ENCODE measurements at places on chromosomes 6 and 20.

GRCh38 chr6:168136622-168137021 lies 57.6 kb upstream of the FRMD1 start:
- no peak for DNase-seq

GRCh38 chr6:106253731-106254130 lies 71.8 kb downstream of the ATG5 start:
- no peak for DNase-seq

- no peak for DNase-seq
Observed at GRCh38 chr6:135186255-135186654, 5.1 kb downstream of the MYB start.

- no peak for DNase-seq
Observed at GRCh38 chr6:24223115-24223919, 97.3 kb downstream of the NRSN1 start.

DNA sequence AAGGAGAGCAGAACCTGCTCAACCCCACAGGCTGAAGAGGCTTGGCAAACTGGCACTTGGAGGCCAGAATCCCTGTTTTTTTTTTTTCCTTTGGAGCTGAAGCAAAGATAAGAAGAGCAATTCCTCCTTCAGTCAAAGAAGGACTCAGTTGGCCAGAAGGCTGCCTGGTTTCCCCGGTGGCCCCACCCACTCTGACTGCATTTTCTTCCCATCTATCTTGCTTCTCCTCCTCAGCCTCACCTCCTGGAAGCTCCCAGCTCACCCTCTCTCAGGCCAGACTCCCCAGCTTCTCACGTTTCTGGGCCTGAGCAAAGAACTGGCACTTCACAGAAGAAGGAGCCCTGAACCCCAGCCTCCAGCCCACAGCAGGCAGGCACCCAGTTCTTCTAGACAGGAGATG lies 2.4 kb downstream of the LRFN2 start:
- DNase-seq, result no peak

GRCh38 chr6:105900125-105900937 lies 185.8 kb upstream of the PRDM1 start:
- no peak for DNase-seq

DNA sequence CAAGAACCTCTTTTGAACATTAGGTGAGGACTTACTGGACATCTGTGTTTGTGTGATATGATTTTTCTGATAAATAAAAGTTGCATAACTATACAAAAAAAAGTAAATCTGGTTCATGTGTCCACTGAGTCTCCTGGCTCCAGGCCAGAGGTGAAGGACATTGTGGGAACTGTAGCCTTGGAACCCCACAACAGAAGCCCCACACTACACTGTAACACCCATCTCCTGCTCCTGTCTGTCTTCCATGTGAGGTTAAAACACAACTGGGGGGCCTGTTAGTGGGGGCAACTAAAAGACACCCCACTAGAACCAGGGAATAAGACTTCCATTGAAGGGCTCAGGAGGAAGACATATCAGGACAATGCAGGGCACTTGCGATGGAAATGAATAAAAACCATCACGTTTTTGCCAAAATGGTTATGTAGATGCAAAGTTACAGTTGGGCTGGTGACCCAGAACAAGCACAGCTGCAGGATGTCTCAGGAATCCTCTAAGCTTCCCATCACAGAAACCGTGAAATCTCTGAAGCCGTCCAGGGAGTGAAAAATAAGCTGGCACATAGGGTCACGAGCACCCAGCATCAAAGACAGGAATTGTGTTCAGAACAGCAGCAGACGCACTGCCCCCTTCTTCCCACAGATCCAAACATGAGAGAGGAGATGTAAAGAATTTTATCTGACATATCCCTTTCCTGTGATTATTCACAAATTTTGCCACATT lies 36.7 kb upstream of the PCSK2 start:
- DNase-seq, result no peak

- DNase-seq, result no peak
Observed at GRCh38 chr6:181049-181654, 111.1 kb upstream of the DUSP22 start.

DNA sequence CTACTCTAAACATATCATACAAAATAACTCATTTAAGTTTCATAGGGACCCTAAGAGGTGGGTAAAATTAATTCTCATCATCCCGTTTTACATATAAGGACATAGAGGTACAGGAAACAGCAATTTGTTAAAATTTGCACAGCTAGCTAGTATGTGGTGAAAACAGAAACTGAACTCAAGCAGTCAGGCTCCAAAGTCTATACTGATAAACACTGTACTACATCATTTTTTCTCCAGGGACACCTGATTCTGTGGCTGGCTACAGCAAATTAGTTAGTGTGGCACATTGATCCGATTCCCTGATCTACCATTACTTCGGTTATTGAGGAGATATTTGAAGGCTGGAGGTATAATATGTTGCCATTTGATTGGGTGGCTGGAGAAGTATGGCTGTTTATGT lies 36.2 kb upstream of the E2F3 start:
- DNase-seq, result no peak

GRCh38 chr6:130381459-130382380 lies 15.9 kb downstream of the TMEM200A start:
- DNase-seq, result no peak

DNA sequence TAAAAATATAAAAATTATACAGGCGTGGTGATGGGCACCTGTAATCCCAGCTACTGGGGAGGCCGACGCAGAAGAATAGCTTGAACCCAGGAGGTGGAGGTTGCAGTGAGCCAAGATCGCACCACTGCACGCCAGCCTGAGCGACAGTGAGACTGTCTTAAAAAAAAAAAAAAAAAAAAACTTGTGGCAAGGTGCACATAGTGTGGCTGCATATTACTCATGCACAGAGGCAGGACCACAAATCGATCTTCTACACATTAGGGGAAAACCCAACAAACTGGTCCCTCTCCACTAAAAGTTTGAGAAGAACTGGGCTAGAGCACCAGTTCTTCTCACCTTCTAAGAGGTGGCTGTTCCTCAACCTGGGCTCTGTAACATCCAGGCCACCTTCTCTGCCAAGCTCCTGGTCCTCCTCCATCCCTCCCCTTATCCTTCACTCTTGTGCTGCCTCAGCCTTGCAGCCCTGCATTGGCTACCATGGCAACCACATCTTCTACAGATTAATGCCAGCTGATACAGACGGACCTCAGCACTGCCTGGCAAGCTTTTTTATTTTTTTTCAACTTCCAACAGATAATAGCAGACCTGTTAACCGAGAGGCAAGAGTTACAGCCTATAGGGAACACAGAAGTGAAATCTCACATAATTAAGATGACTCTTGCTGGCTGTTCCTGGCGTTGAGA lies 88.0 kb downstream of the ATP9A start:
- DNase-seq, result no peak

GRCh38 chr6:154605178-154605881 lies 94.8 kb upstream of the CNKSR3 start:
- no peak for DNase-seq

- no peak for DNase-seq
Observed at GRCh38 chr6:39387785-39388184, 65.3 kb upstream of the KCNK16 start.

DNA sequence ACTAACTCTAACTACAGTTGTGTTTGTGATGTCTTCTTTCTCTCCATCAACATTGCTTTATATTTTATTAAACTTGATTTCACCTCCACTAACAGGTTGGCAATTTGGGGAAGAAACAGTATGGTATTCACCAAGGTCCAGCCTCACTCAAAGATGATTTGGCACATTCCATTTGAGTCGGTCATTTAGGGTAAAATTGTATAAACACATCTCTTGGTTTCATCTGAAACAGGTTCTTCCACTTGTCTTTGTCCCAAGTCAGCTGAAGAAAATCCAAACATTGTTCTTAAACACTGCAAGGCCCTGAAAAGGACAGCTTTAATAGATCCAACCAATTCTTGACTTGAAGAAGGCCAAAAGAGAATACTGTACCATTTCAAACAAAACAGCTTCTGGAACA lies 104.9 kb upstream of the NT5E start:
- DNase-seq, result no peak

DNA sequence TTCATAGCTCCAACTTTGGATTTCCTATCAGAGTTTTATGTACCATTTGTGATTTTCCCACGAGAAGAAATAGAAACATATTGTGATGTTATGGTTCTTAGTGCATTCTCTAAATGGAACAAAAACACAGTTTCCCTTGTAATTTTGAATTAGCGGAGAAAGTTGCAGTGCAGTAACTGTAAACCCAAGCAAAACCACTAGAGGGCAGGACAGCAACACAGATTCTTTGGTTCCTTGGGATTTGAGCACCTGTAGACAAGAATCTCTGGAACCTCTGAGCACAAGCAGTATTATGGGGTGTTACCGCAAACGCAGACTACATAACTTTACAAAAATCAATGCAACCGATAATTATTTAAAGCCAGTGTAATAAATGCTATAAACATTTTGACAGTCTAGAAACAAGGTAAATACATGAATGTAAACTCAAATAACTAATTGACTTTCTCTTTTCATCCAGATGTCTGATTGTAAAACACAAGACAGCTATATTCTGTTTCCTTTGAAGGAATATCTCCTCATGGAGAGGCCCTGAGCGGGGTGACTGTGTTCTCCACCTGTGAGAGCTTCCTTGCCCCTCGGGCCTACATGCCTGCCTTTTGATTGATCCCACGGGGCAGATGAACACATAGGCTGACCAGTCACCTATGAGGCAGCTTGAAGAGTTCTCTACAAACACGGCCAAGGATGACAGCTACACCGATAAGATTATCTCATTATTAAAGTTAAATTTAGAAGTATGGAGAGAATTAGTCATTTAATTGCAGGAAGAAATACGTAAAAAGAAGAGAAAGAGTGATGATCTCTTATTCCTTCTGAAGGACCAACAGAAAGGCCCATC lies 67.5 kb upstream of the COL21A1 start:
- DNase-seq, result no peak

GRCh38 chr6:56037601-56038000 lies 162.2 kb upstream of the BMP5 start:
- no peak for DNase-seq

DNA sequence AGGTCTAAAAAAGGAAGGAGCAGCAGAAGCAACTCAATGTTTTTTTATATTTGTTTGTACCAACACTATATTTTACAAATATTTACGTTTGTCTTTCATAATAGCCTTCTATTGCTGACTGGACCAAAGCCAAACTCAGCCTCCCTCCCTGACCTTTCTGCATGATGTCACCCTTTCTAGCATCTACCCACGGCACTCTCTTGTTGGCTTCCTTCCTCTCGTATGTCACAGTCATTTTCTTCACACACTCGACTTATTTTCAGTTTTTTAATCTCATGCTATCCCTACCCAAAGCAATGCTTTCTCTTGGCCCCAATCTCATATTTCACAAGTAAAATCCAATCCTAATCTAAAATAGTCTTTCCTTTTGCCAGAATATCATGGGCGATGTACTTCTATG lies 16.3 kb upstream of the FAM8A1 start:
- DNase-seq, result no peak

GRCh38 chr6:67431076-67431475 lies 1204.0 kb upstream of the ADGRB3 start:
- no peak for DNase-seq

- no peak for DNase-seq
Observed at GRCh38 chr6:52976149-52976548, 18.9 kb downstream of the GSTA4 start.

DNA sequence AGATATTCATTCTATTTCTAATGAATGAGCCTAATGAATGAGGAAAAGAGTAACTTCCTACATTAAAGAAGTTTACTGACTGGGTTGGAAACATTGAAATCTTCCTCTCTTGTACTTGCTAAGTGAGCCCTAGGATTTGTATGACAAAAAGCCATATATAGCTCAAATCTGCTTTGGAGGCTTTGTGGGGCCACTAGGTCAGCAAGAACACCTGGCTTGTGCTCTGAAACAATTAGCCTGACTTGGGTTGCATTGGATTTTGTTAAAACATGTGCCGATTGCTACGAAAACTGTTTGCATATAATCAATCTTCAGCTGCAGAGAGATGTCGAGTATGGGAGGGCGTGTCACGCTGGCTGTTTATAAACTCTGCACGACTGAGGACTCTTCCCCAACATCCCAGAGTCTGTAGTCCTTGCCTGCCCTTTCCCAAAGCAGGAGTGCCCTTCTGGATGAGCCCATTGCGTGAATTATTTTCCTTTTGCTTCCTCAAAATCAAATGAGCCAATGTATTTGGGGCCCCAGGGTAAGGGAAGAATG lies 684.8 kb downstream of the DHX35 start:
- DNase-seq, result no peak

- DNase-seq, result no peak
Observed at GRCh38 chr6:25902071-25902470, 28.0 kb upstream of the SLC17A3 start.

DNA sequence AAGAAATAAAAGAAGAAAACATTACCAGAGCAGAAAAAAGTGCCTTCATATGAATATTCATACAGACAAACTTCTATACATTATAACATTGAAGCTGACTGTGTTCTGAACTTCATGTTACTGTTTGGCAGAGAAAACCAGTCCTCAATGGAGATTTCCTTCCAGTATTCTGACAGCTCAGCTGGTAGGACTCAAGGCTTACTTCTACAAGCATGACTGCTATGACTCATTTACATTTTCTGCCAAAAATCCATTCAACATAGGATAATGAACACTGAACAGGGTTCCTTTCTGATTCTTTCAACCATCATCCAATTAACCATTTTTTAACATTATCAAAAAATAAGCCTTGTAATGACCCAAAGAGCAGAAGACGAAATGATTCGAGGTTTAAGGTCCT lies 25.4 kb downstream of the COL9A1 start:
- DNase-seq, result no peak

- no peak for DNase-seq
Observed at GRCh38 chr6:23584134-23584763, 541.8 kb upstream of the NRSN1 start.

- DNase-seq, result no peak
Observed at GRCh38 chr6:109420751-109421150, 19.7 kb downstream of the PPIL6 start.

DNA sequence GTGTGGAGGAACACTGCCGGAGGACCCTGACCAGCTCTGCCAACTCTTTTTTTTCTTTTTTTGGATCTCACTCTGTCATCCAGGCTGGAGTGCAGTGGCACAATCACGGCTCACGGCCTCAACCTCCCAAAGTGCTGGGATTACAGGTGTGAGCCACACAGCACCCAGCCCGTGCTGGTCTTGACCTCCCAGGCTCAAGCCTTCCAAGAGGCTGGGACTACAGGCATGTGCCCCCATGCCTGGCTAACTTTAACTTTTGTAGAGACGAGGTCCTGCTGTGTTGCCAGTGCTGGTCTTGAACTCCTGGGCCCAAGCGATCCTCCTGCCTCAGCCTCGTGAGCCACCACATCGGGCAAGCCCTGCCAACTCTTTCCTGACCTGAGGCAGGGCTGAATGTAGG lies 11.2 kb downstream of the GCNT2 start:
- no peak for DNase-seq

GRCh38 chr6:88867841-88868731 lies 95.3 kb downstream of the RNGTT start:
- DNase-seq, result no peak

Measured in activated CD8-positive, alpha-beta memory T cell treated with anti-CD3 and anti-CD28 coated beads for 4 hours (primary cell).